ENCODE measurements at places on chromosomes 3 and 15. TPM values are rescaled to one million over a fixed set of nuclear protein-coding genes. Genes with fewer than 3 reads are reported as not detected.

- DNase-seq, result no peak
These were observed 86.6 kb downstream of the GPR156 start for GRCh38 chr3:120198305-120198878.

- no peak for DNase-seq
These were observed 1.9 kb downstream of the ADPGK start for GRCh38 chr15:72781631-72782030.

DNA sequence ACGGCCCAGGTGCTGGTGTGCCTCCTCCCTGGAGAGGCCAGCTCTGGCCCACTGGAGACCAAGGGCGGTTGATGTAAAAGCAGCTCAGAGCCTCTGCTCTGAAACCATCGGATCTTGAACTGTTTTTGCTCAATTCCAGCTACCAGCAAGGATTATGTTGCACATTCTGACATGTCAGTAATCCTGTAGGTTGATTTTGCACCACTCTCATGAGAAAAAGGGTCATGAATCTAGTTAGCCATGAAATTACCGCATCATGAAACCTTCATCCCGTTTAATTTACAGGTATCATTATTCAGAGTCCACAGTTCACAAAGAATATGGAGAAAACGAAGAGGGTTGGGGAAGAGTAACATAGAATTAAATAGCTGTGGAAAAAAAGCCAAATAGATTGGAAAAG, 120.4 kb upstream of the NSMCE3 start:
- no peak for DNase-seq

GRCh38 chr3:197782230-197782629, 8.8 kb upstream of the LRCH3 start:
- no peak for DNase-seq

DNA sequence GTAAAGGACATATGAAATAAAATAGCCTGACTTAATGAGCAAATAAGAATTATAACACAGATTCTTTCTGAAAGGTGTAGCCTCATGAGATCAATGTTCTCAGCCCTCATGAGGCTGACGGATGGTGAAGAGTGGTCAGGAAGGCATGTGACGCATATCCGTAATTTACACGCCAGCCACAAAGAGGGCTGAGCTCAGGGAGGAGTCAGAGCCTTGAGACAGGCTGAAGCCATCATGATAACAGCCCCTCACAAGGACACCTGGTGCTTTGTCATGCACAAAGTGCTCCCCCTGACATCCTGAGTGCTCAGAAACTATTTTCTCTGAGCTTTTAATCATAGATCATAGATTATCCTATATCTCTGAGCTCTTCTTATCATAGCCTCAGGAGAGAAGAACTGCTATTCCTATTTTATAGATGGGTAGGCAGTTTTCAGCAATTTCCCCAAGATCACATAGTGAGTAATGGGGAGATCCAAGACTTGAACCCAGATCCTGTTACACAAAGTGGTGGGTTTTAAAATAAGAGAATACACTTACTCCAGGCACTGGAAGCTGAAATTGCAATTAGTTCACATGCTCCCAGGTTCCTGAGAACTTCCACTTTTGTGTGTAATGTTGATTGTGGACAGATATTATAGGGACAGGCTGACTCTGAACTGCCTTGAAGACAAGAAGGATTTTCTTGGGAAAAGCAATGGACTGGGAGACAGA, 267.1 kb downstream of the RPLP1 start:
- DNase-seq, result no peak

DNA sequence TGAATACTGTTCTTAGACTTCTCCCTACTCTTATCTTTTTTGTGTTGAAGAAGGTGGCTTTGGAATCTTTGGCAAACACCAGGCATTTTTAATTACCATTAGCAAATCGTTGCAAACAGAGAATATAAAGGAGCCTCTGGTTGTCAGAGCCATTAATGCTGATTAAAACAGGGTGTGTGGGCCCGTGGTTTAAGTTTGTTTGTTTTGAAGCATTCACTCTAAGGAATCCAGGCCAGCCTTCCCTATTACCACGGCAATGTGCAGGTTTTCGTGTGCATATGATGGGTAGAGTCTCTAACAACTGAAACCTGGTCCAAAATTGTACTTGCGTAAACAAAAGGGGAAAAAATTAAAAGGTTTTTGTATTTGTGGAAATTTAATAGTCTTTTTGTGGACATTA, 141.2 kb upstream of the GMNC start:
- no peak for DNase-seq

GRCh38 chr3:46970391-46971091, 6.0 kb downstream of the CCDC12 start:
- DNase-seq, result peak; percentile 37

DNA sequence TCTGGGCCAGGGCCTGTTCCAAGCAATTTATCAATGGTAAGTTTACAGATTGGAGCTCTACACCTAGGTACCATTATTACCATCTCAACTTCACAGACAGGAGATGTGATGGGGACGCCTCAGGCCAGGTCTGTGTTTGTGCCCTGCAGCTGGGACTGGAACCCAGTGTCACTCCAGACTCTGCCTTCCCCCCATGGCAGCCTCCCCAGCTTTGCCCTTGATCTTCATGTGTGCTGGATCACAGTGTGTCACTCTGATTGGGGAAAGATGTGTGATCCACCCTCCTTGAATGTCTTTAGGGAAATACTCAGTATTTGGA, 59.6 kb downstream of the MGLL start:
- DNase-seq, result no peak

DNA sequence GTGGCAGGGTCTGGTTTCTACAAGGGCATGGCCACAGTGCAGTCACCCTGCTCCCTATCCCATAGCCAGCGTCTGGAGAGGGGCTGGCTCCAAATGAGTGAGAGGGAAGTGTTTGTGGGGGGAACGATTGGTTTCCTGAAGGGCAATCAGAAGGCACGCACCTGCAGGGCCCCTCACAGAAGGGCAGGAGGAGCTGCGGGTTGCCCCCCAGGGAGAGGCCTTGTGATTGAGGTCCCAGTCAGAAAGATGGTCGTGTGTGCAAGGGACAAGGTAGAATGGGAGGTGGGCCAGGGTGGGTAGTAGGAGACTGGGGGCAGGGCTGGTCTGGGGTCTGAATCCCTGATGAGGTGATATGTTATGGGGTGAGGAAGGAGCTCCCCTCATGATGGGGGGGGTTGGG, 35.8 kb downstream of the LIMD1 start:
- DNase-seq, result no peak

The RAD51 gene
- total RNA-seq, result 2.0 TPM

GRCh38 chr3:12224181-12225147, 64.4 kb upstream of the PPARG start:
- DNase-seq, result no peak

- DNase-seq, result no peak
These were observed at the start of gene SUSD5 for GRCh38 chr3:33218446-33219174. Gene SUSD5 (minus strand): TSS chr3:33218810. CDS start chr3:33218797, 13 bp downstream.

DNA sequence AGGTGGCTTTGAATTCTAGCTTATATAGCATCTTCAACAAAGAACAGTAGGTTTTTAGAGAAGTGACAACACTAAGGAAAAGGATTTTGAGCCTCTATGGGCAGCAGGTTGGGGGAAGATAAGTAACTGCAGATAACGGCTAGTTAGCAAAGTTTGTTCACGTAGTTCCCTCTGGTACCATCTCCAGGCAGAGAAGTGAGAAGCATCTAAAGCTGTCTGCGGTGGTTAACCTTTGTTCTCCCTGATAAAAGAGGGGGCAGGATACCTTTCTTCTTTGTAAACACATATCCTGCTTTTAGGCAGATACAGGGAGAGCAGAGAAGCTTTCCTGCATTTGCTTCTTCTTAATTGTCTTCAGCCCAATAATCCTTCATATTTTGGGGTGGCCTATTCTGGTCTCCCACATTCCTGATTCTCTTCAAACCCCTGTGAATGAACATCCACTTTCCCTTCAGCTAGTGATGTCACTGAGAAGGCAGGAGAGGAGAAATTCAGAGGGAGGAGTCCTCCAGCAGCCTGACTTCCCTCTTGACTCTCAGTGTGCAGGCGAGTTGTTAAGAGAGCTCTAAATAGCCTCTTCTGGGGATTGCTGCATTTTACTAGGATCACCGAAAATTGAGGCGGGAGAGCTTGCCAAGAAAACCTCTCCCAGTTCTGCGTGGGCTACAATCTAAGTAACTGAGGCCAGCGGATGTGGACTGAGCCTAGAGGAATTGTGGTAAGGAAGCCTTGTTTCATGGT, 393.7 kb upstream of the C2CD4B start:
- no peak for DNase-seq

- DNase-seq, result no peak
These were observed 49.4 kb upstream of the ROBO1 start for GRCh38 chr3:79817224-79817623.

DNA sequence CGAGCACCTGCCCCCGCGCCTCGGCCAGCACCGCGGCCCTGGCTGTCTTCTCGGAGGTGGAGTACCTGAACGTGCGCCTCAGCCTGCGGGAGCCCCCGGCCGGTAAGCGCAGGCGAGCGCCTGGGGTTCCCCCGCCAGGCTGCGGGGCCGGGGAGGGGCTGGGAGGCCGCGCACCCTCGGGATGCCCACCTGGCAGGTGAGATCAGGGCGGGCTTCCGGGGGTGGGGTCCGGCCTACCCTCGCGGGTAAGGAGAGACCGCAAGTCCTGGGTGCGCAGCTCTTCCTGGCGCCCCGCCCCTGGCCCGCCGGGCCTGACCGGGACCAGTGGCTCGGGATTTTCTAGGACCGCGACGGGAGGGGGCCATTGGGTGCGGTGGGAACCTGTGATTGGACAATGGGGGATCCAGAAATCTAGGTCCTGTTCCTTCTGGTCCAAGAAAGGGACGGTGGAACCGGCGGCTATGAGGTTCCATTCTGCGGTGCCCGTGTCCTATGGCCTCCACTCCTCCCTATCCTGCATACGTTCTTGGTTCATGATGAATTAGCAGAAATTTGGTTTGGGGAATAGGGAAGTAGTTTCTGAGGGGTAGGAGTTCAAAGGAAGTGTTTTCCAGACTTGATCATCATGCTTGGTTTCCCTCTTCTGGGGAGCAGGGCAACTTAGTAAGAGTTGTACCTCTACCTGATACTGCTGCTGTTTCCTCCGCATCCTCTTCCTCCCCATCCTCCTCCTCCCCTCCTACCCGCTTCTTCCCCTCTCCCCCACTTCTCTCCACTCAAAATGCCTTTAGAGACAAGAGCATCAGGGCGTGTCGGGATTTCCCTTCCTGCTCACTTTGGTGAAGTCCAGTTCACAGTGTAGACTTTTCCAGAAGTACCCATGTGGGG, 808 bp downstream of the ARRDC4 start:
- peak; percentile 72 for DNase-seq

GRCh38 chr3:143443851-143444331, 324.3 kb downstream of the CHST2 start:
- DNase-seq, result no peak

- no peak for DNase-seq
These were observed 1068.6 kb upstream of the CADM2 start for GRCh38 chr3:83890039-83890762.

GRCh38 chr15:80118956-80119355, 33.8 kb upstream of the FAH start:
- DNase-seq, result no peak

The TGM5 gene
- not detected for total RNA-seq

- peak; percentile 49 for DNase-seq
These were observed 7.9 kb downstream of the CLCN2 start for GRCh38 chr3:184353546-184353941.

DNA sequence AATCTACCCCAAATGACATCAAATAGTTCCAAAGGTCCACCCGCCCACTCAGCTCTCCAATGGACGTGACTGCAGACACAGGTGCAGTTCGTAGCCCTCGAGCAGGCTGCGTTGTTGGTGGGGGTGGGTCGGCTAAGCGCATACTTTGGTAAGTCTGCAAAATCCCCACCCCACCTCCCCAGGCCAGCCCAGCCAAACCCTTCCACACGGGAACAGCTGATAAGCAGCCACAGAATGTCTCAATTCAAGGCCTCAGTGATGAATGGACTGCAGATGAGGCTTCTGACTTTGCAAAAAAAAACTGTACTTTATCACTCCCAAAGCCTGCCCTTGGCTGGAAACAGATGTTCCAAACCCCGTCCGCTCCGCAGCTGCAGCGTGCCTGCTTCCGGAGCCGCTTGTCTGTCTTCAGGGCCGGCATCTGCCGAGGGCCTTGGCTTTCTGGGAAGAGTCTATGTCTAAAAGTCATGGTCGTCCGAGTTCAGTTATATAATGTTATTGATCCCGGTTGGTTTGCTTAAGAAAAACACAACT, 38.2 kb downstream of the PCSK6 start:
- DNase-seq, result peak; percentile 90

GRCh38 chr3:37395286-37395685, 220.9 kb upstream of the LRRFIP2 start:
- no peak for DNase-seq

DNA sequence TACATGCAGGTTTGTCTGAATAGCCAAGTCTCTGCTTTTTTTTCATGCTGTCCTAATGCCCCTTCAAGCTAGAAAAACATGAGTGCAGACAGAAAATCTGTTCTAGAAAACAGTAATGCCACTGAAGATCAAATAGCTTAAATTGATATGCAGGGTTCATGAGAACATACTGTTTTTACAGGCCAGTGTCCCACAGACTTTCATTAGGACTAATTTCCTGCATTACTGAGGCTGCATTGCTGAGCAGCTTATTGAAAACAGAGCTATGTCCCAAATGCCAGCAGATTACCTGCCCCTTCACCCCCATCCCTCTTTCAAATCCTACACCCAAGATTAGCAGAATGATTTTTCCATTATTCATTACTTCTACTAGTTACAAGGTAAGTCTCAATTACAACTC, 665 bp downstream of the TM4SF18 start:
- DNase-seq, result no peak

GRCh38 chr15:40471105-40471807, 472 bp downstream of the CHST14 start:
- peak; percentile 82 for DNase-seq

GRCh38 chr3:61894988-61895935, 333.9 kb downstream of the PTPRG start:
- no peak for DNase-seq

The ARPP21 gene
- not detected for total RNA-seq

GRCh38 chr15:92069308-92070250, 216.1 kb downstream of the SLCO3A1 start:
- DNase-seq, result no peak

The CCDC9B gene
- total RNA-seq, result 162 TPM

The GLT8D1 gene
- total RNA-seq, result 33.2 TPM

- no peak for DNase-seq
These were observed 191.9 kb upstream of the VEPH1 start for GRCh38 chr3:157695103-157695502.

DNA sequence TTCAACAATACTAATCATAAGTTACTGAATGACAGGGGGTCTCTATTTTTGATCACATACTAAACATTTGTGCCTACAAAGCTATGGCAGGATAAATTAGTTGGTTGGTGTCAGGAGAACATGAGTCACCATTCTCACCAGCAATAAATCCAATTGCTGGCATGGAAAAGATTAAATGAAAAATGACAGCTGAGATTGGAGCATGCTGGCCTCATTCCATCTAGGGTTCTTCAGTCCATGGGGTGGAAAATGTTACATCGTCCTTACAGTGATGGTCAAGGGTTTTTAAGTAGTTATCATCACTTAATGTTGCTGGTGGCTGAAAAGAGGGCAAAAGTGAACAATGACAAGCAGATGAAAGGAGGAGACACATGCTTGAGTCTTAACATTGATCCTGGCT, 180.1 kb upstream of the BCL6 start:
- no peak for DNase-seq

The PCSK6 gene
- 33.8 TPM for total RNA-seq

Measured in Right ventricle myocardium inferior (tissue), 1 donor.